ENCODE measurements at places on chromosomes 16 and 17. TPM values are rescaled to one million over a fixed set of nuclear protein-coding genes. Genes with fewer than 3 reads are reported as not detected.

SMCR8 gene
- total RNA-seq = 26.6 TPM

SOCS7 gene
- total RNA-seq = 25.8 TPM

DNA sequence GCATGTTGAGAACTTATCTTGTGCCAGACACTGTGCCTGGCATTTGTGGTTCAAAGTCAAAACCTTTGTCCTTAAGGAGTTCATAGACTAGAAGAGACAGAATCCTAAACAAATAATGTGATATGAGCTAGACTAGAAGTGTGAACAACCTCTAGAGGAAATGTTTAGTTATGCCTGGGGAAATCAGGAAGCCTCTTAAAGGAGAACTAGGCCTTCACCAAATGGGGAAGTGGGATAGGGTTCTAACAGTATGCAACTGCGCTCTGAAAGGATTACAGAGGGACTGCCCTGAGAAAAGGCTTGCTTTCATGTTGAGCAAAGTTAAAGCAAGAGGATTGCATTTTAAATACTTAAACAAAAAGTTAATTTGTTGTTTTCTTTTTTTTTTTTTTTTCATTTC is 4.9 kb downstream of the RUNDC1 start:
- no peak for DNase-seq

DNA sequence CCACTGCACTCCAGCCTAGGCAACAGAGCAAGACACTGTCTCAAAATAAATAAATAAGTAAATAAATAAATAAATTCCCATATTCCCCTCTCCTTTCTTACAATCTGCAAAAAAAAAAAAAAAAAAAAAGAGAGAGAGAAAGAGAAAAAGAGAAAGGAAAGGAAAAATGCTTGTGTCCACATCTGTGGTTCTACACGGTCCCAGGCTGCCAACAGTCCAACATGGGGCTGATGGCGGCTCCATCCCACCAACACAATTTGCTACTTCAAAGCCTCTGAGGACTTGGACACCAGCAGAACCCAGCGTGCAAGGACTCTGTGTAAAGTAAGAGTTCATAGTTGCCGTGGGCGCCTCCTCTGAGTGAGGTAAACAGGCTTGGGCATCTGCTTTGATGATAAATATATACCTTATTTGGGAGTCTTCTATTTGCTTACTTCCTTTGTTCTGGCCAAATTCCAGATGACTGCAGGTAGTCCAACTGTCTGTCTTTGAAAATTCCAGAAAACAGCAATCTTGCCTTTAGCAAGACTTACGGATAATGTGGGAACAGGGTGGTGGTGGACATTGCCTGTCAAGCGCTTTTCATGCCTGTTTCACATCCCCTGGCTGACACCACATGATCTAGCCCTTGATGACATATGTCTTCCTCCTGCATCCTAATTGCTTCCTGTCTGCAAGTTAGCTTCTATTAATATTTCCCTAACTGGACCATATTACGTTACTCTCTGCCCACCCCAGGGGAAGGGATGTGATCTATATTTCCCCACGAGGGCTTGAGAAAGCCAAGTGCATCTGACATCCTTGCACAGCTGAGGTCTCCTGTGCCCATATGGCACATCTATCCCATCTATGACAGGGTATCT is 10.1 kb downstream of the LITAF start:
- no peak for DNase-seq
